ENCODE measurements at places on chromosomes 5 and 9.
A peak's percentile ranks its signal among the peaks of the same experiment; 100 is the strongest.

DNA sequence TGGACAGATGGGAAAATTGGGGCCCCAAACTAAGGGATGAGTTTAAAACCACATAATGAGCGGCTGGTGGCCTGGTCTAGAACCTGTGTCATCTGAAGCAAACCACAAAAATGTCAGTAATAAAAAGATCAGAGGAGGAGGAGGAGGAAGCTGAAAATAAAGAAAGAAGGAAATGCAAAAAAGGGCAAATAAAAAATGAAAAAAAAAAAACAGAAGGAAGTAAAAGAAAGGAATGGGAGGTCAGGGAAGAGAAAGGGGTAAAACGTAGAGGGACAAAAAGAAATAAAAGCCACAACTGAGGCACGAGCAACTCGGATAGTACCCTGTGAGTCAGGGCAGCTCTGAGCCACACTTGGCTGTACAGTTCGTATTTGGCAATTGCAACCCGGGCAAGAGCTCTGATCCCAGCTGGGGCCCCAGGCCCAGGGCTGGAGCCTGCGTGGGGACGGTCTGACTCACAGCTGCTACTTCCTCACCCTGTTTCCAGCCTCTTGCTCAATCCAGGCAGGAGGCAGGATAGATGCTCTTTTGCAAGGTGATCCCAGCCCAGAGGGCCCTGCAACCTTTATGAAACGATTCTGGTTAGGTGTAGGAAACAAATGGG lies 137.9 kb upstream of the TRIM32 start:
- no peaks in the 10 kb centered on the region for H3K36me3 ChIP-seq
- H3K4me1 ChIP-seq = peaks cover 5% of the 10 kb centered on the region
- no peaks in the 10 kb centered on the region for H3K27me3 ChIP-seq
- DNase-seq = peak; percentile 85
- H3K27ac ChIP-seq = peak overlapping the region; percentile 64
- no peak overlapping the region for H3K4me3 ChIP-seq

- H3K36me3 ChIP-seq = no peaks in the 10 kb centered on the region
- peak overlapping the region; percentile 78 for H3K4me3 ChIP-seq
Measured at GRCh38 chr9:36258996-36259533, 817 bp upstream of the GNE start.

GRCh38 chr5:82354543-82354942 lies 76.4 kb upstream of the RPS23 start:
- no peaks in the 10 kb centered on the region for H3K27me3 ChIP-seq
- peaks cover 10% of the 10 kb centered on the region for H3K4me1 ChIP-seq
- no peaks in the 10 kb centered on the region for H3K36me3 ChIP-seq
- DNase-seq = no peak
- no peak overlapping the region for H3K4me3 ChIP-seq

GRCh38 chr9:126456441-126457174 lies 130.0 kb downstream of the MVB12B start:
- no peak overlapping the region for H3K4me3 ChIP-seq
- no peak for DNase-seq
- H3K4me1 ChIP-seq = no peaks in the 10 kb centered on the region

GRCh38 chr9:127955294-127956015 lies 17.8 kb upstream of the DPM2 start:
- no peak for DNase-seq
- H3K27me3 ChIP-seq = no peaks in the 10 kb centered on the region
